ENCODE measurements at places on chromosomes 12 and 14.

- peak; percentile 42 for DNase-seq
Measured at GRCh38 chr14:87999277-87999676, 5.7 kb upstream of the GPR65 start.

DNA sequence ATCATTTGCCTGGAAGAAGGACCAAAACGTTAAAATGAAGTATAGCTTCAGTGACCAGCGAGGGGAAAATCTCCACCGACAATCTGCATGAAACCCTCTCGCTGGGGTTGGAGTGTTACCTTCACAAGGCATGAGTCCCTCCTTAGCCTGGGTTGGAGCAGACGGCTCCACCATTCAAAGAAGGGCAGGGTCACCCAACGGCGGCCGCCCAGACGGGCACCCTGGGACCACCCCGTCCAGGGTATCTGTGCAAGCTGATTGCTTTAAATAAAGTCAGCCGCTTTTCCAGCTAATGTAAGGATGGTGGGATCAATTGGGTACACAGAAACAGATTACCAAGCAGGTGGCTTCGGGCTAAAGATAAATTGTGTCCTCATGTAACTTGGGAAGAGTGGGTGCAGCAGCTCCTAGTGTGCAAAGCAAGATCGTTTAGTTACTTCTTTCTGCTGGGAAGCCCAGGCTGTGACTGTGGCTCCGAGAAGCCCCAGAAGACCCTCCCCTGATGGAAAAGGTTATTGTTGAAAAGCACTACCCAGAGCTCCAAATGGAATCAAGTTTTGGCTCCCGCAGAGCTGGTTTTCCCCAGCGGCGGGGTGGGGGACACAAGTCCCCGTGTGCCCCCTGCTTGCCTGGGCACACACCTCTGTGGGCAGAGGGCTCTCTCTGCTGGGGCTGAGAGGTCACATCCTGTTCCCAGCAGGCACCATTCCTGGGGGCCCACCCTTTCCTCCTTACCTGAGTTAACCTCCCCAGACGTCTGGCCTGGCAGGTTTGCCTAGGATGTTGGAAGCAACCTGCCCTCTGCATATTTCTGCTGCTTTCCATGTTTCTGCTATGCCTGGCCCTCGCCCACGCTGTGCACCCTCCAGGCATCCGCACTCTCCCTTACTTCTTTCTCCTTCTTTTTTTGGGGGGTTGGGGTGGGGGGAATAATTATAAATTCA lies 318.6 kb upstream of the DIO3 start:
- no peak for DNase-seq

DNA sequence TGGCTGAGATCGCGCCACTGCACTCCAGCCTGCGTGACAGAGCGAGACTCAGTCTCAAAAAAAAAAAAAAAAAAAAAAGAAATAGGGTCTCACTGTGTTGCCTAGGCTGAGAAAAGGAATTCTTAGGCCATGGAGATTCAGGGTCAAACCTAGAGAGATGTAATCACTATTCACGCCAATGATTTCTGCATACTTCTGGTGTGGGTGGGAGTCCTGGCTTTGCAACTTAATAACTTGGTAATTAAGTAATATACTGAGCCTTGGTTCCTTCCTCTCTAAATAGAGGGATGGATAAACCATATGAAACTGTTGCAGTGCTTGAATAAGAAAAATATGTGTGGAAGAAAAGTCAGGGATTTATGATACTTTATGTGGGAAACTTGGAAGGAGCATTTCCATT lies 2.7 kb downstream of the ZNF410 start:
- no peak for DNase-seq

DNA sequence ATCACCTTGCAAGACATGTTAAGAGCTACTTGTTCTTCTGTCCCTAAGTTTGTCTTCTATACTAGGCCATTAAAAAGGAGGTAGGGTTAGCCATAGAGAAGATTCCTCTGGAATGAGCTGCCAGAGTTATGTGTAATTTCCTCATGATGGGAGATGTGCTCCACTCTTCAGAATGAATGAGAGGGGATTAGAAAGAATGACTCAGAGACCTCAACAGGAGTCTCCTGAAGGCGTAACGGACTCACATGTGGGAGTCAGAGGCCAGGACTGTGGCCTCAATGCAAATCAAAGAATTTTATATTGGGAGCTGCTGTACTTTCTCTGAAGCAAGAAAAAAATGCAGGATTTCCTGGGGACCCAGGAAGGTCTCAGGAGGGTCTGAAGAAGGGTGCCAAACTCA lies 87.8 kb upstream of the ATXN7L3B start:
- no peak for DNase-seq

DNA sequence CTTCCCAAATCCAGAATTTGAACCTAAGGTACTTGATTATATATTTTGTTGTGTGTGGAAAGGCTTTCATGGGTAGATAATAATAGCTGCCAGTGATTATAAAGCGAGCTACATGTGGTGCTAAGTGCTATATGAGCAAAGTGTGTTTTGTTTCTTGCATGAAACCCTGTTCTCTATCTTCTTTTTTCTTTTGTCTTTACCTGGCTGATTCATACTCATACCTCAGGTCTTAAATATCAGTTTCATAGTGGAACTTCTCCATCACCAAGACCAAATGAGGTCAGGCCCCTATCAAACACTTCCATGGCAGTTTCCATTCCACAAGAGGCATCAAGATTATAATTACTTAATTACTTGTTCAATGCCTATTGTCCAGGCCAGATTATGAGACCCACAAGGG lies 6.9 kb downstream of the MAP3K9 start:
- no peak for DNase-seq

DNA sequence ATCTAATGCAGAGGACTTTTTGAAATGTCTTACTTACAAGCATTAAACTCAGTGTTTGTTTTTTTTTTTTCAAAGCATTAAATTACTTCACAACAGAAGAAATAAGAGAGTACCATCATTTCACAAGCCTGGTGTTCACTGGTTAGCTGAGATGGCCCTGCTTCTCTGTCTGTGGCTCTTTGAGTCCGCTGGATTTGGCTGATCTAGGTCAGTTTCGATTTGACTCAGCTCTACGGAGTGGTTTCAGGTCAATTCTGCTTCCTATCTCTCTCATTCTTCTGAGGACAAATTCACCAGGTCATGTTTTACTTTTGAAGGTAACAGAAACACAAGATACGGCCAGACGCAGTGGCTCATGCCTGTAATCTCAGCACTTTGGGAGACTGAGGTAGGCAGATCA lies 1066.1 kb downstream of the FLRT2 start:
- DNase-seq, result no peak

- peak; percentile 46 for DNase-seq
Measured at GRCh38 chr12:91551927-91552326, 369.3 kb upstream of the DCN start.

GRCh38 chr12:2654311-2654710 lies 140.5 kb upstream of the FKBP4 start:
- DNase-seq, result no peak

DNA sequence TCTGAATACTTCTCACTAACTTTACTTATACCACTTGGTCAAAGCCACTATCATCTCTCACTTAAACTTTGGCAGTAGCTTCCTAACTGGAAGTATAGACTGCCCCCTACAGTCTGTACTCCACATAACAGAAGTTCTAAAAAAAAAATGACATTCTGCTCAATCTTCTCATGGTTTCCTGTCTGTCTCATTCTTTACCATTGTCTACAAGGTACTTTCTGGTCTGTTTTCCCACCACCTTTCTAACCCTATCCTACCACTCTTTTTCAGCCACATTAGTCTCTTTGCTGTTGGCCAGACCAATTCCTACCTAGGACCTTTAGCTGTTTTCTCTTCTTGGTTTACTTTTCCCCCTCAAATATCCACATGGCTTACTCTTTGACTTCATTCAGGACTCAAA lies 14.7 kb downstream of the CPSF6 start:
- DNase-seq, result peak; percentile 53

DNA sequence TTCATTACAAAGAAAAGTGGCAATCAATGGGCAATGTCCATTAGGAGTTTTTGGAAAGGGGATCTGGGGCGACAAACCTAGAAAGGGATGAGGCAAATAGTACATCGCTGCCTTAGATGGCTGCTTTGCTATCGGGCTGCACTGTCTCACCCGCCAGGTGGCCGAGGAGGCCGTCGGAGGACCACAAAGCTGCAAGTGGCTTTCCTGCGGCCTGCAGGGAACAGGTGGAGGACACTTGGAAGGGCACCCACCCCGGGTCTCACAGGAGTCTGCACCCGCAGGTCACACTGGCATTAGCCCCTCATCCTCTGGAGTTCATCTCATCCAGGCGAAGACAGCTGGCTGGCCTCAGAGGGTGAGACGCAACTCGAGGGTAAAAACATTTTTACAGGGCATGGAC lies 1392.5 kb downstream of the AACS start:
- DNase-seq, result no peak

DNA sequence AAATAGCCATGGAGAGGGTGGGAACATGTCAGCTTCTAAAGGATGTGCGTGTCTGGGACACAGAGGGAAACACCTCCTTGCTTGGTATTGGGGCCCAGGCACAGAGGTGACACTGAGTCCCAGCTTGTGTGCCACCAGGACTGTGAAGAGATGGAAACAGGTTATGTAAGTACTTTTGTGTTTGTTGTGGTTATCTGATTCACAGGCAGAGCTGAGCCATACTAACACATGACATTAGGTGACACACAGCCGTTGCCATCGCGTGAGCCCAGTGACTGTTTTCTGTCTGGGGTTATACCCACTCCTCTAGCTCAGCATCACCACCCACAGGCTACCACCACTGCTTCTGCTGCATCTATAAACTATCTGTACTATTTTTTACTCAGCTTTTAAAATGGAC lies 12.1 kb upstream of the FLVCR2 start:
- no peak for DNase-seq

- no peak for DNase-seq
Measured at GRCh38 chr12:66304296-66304900, 2.1 kb downstream of the HELB start.

GRCh38 chr12:94686834-94687628 lies 36.7 kb upstream of the TMCC3 start:
- DNase-seq, result no peak

DNA sequence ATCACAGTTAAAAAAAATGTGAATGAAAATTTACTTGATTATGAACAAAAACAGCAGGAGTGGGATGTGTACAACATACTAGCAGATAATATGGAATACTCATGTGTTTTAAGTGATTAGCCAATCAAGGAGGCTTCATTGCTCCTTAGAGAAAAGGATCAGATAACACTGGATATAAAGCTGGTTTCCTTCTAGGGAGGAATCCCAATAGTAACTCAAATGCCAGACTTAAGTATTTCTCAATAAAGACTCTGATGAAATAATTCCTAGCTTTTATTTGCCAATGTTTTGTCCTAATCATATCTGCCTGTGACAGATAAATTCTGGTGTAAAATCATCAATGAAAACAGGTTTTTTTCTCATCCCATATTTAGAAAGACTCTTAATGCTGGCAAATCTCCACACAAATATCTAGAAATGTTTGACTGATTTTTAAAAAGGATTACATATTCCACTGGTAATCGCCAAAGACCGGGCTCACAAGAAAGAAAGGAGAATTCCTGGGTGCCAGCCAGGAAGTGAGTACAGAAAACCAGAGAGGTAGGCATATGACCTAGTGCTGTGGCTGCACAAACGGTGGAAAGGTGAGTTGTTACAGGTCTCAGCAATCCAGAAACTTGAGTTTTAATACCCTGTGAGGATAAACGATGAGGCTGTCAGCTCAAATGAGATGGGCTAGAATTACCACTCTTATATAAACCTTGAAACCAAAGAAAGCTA lies 108.6 kb upstream of the TTC7B start:
- DNase-seq, result no peak

DNA sequence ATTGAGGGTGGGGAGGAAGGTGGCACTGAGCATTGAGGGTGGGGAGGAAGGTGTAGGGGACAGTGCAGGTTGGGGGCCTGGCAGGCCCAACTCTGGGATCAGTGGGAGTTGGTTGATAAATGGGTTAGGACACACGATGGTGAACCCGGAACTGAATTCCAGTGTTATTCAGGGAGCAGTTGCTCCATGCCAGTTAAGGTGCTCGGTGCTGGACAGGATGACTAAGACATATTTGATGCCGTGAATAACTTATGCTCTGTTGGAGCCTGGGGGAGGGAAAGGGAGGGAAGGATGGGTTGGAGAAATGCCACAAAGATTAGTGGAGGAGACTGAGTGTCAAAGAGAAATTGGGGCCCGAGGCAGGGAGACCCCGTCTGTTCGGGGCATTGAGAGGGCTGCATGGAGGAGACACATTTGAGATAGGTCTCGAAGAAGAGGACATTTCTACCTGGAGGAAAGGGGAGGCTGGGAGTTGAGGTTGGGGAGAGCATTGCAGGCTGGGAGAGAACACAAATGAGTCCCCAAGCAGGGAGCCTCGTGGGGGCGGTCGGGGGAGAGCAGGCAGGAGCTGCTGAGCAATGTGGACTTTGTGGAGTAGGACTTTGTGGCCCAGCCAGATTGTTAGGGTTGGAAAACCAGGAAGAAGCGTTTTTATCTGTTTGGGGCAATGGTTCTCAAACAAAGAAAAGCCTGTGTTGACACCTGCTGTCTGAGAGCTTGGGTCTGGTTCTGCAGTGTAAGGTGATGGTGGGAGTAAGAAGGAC lies 65.3 kb downstream of the IQSEC3 start:
- no peak for DNase-seq

DNA sequence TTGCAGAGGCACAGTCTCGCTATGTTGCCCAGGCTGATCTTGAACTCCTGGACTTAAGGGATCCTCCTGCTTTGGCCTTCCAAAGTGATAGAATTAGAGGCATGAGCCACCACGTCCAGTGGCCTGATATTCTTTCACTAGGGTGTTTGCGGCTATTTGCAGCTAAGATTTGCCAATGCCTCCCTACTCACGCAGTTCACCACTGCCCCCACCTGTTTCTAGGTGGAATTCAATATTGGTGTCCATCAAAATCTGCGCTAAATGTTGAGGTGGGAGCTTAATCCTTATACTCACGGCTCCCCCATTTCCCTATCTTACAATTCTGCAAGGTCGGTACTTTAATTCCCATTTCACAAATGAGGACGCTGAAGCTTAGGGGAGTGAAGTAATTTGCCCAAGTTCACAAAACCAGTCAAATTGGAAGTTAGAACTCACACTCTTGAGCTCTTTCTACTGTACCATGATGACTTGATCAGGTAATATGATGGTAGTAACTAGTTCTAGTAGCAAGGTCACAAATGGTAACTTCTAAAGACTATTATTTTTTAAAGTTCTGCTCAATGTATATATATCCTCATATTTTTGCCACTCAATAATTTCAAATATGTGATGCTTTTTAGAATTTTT lies 22.1 kb upstream of the LRRC9 start:
- DNase-seq, result peak; percentile 68

GRCh38 chr12:127169321-127170181 lies 1097.4 kb upstream of the TMEM132C start:
- DNase-seq, result no peak

DNA sequence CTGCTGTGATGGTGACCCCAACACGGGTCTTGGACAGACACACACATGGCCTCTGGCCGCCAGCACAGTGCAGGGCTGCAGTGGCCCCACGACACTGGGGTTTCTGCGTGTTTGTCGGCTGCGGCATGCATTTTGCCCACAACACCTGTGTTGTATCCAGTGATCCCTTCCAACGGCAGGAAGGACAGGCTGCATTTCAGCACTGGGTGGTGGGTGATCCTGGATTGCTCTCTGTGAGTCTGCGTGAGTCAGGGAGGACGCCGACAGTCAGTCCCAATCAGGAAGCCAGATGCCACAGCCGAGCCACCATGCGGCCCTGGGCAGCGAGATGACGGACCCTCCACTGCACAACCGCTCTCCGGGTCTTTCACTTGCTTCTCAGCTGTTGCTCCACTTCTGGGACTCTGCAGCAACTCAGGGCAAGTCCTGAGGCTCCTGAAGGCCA lies 20.6 kb downstream of the LRTM2 start:
- no peak for DNase-seq
